ENCODE measurements at places on chromosomes 6 and 20. TPM values are rescaled to one million over a fixed set of nuclear protein-coding genes. Genes with fewer than 3 reads are reported as not detected.

DNA sequence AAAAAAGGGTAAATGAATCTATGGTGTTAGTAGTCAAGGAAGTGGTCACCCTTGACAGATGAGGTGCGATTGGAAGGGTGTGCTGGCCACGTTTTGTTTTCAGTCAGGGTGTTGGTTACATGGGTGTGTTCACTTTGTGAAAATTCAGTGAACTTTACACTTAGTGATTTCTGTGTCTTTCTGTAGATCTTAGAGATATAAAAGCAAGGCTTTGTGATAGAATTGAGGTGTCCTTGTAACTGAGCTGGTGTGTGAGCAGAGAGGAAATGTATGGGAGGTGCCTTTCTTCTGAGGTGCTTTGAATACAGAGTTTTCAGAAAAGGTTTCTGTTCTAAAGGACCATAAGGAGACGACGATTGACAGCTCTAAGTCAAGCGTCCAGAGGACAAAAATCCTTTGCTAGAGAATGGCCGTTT, 90.5 kb downstream of the SAMD3 start:
- no peaks in the 10 kb centered on the region for H3K27me3 ChIP-seq
- no peak for DNase-seq
- H3K4me3 ChIP-seq, result no peak overlapping the region
- no peak overlapping the region for H3K27ac ChIP-seq
- no peaks in the 10 kb centered on the region for H3K36me3 ChIP-seq

- H3K27me3 ChIP-seq, result no peaks in the 10 kb centered on the region
- DNase-seq, result no peak
Measured at GRCh38 chr20:58481481-58482021, 33.6 kb downstream of the APCDD1L start.

GRCh38 chr6:135686784-135687301, 164.7 kb upstream of the PDE7B start:
- H3K4me3 ChIP-seq, result no peak overlapping the region
- no peaks in the 10 kb centered on the region for H3K36me3 ChIP-seq
- no peak overlapping the region for H3K27ac ChIP-seq
- H3K27me3 ChIP-seq, result no peaks in the 10 kb centered on the region

SAPCD1 gene
- 8.6 TPM for total RNA-seq

DNA sequence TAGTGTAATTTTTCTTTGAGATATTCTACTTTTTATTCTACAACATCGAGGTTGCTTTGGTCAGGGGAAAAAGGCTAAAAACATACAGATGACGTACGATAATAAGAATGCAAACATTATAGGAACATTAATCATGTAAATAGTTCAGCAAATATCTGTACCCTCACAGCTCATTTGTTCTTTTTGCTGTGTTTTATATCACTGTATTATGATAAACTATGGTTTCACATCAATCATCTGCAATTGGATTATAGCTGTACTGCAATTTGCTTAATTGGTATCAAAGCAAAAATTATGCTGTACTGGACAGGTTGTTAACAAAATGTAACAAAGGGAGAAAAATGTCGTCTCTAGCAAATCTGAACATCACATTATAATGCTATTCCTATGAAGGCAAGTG, 597.1 kb downstream of the EPHA7 start:
- H3K4me3 ChIP-seq, result no peak overlapping the region
- no peaks in the 10 kb centered on the region for H3K36me3 ChIP-seq
- no peaks in the 10 kb centered on the region for H3K4me1 ChIP-seq
- no peaks in the 10 kb centered on the region for H3K27me3 ChIP-seq
- DNase-seq, result no peak
- no peak overlapping the region for H3K27ac ChIP-seq

OPN5 gene
- not detected for total RNA-seq
